ENCODE measurements at places on chromosomes 1 and 21.

- DNase-seq = no peak
Measured at GRCh38 chr1:230679192-230679591, 34.7 kb downstream of the AGT start.

GRCh38 chr1:90386899-90387720 is 330.0 kb downstream of the BARHL2 start:
- no peak for DNase-seq

GRCh38 chr1:107934578-107934977 is 30.4 kb downstream of the VAV3 start:
- no peak for DNase-seq

- DNase-seq = no peak
Measured at GRCh38 chr1:79551321-79551720, 544.8 kb upstream of the ADGRL4 start.

- no peak for DNase-seq
Measured at GRCh38 chr1:240719953-240720700, 108.2 kb upstream of the GREM2 start.

DNA sequence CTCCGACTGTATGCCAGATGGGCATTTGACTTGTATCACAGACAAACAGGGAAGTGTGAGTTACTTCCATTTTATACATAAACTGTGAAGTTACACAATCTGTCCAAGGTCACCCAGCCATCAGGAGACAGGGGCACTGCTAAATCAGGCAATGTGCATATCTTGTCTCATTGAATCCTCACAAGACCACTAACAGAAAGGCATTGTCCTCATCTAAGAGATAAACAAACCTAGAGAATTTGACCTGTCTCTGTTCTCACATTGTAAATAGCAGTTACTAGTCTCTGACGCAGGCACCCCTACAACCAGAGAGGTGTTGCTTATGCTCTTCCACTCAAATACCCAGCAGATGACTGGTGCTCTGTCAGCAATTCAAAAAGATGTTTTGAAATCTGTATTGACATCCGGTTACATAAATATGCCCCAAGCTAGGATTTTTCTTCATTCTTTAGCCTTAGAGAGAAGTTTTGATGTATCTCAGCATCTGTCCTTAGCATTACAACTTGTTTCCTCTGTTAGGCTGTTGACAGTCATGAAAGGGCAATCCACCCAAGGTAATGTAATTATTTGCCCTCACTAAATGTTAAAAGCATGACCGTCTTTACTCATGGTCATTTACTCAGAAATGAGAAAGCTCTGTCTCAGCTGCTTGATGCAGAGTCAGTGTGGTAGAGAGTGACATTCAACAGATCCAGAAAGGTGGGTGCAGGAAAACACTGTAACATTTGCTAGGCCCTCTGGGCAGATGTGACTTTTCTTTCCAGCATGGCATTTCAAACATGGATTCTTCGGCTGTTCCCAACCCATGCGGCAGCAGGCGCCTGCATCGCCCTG is 51.9 kb upstream of the ZNF326 start:
- no peak for DNase-seq

GRCh38 chr21:26365849-26366248 is 195.3 kb upstream of the APP start:
- no peak for DNase-seq

DNA sequence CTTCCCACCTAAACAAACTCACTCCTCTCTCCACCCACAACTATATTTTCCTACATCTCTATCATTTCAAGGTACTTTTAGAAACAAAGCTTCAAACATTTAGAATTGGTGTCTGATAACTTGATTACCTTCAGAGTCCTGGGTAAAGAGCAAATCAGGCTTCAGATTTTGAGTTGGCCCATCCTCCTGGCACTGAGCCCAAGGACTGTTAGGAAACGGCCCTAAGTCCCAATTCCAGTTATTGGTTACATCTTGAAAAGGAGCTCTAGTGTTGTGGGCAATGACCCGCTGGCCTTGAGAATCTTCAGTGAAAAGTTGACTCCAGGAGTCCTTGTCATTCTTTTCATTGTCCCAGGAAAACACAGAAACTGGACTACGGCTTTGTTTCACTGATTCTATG is 15.1 kb downstream of the MTFR1L start:
- DNase-seq = no peak

DNA sequence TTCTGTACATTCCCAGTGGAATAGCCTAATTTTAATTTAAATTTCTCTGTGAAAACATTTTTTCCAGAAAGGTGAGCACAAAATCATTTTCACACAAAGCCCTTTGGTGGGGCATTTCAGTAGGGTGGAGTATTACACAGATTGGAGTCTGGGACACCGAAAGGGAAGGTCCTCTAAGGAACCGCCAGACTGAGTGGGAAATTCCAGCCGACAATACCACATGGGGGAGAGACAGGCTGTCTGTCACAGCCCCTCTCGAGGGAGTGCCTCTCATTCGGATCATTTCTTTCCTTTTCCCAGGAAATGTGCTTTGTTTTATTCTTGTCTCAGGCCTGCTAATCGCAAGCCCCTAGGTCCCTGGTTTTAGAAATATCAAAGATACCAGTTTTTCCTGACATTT is 150.6 kb upstream of the HOOK1 start:
- no peak for DNase-seq

DNA sequence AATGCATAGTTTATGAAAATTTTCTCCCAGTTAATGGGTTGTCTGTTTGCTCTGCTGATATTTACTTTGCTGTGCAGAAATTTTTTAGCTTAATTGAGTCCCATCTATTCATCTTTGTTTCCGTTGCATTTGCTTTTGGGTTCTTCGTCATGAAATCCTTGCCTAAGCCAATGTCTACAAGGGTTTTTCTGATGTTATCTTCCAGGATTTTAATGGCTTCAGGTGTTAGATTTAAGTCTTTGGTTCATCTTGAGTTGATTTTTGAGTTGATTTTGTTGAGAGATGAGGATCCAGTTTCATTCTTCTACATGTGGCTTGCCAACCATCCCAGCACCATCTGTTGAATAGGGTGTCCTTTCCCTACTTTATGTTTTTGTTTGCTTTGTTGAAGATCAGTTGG is 85.2 kb downstream of the DRAM2 start:
- no peak for DNase-seq

GRCh38 chr1:167225920-167226319 is 5.2 kb downstream of the POU2F1 start:
- DNase-seq = no peak

DNA sequence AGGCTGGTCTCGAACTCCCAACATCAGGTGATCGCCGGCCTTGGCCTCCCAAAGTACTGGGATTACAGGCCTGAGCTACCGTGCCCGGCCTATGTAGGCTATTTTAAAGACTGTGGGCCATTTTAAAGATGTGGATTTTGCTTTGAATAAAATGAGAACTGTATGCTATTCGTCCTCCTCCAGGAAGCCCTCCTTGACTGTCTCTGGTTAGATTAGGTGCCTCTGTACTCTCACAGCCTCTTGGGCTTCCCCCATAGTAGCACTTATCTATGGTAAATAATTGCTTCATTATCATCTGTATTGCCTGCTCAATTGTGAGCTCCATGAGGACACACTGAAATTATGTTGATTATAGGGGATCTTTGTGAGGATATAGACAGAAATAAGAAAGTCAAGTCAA is 20.5 kb upstream of the ERI3 start:
- DNase-seq = no peak

- DNase-seq = no peak
Measured at GRCh38 chr1:180519846-180520245, 17.5 kb upstream of the ACBD6 start.

DNA sequence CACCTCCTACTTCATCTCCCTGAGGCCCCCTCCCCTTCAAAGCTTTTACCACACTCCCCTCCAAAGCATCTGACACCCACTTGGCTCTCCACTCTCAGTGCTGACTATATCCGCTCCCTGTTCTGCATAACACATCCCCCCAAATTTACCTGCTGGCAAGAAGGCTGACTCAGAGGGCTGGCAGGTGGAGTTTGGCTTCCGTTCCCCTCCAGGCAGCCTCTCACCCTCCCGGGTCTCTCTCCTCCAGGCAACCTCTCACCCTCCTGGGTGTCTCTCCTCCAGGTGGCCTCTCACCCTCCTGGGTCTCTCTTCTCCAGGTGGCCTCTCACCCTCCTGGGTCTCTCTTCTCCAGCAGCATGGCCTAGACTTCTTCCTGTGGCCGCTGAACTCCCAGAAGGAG is 562.1 kb downstream of the NPHP4 start:
- DNase-seq = no peak

DNA sequence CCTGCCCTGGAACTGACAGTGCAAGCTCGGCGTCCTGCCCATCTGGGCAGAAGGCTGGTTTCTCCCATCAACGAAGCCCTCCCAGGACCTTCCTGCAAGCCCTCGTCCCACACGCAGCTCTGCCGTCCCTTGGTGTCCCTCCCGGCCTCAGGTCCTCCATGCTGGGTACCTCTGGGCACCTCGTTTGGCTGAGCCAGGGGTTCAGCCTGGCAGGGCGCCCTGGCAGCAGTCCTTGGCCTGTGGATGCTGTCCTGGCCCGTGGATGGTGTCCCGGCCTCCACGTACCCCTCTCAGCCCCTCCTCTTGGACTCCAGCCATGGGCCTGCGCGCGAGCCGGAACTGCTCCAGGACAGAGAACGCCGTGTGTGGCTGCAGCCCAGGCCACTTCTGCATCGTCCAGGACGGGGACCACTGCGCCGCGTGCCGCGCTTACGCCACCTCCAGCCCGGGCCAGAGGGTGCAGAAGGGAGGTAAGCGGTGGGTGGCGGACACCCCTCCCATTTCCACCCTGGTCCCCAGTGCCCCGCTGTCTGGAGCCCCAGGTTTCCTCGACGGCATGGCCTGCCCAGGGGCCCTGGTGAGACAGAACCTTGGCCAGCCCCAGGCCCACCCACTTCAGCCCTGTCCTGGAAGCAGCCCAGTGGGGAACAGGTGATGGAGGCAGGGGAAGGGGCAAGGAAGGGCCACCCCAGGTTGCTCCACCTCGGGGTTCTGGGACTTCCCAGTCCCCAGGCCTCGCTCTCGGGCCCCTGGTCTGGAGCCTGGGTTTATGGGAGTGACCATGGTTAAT is 3.5 kb downstream of the TNFRSF14 start:
- DNase-seq = no peak

DNA sequence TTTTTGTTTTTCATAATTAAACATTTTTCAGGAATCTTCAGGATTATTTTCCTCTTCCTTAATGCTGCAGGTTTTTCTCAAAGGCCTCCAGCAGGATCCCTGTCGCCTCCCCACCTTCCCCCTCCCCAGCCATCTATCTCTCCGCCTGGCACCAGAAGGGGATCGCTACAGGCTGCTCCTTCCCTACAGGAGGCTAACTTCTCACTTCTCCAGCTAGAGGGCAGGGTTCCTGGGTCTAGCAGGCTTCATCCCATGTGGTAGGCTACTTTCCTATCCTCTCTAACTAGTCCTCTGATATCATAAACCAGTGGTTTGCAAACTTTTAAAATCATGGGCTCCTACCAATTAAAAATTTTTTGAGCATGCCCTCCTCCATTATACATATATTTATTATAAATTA is 104.1 kb downstream of the KCNN3 start:
- no peak for DNase-seq

GRCh38 chr21:14243874-14244273 is 27.9 kb downstream of the RBM11 start:
- DNase-seq = no peak

DNA sequence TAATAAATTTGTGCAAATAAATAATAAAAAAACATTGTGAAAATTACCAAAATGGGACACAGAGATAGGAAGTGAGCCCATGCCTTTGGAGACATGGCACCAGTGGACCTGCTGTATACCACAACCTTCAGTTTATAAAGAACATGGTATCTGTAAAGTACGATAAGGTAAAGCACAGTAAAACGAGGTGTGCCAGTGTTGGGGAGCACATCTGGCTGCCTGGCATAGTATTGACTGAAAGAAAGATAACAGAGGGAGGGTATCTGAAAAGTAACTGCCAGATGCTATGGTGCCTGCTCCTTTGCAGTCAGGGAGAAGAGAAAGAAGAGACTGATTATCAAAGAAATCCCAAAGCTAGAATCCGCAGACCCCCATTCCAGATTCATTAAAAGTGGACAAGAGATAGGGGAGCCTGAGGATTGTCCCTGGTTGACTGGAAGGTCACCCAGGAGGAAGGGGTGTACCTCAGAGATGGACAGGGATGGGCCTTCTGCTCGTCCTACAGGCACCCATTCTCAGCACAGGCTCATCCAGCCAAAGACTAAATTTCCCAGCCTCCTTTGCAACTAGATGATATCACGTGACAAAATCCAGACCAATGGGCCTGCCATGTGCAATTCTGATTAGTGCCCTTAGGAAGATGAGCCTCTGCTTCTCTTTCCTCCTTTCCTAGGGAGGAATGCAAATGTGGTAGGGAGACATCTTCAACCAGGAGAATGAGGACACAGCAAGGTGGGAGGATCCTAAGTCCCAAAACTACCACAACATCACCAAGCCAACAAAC is 12.9 kb upstream of the ETS2 start:
- DNase-seq = no peak

GRCh38 chr1:190679044-190679443 is 201.4 kb upstream of the BRINP3 start:
- no peak for DNase-seq

DNA sequence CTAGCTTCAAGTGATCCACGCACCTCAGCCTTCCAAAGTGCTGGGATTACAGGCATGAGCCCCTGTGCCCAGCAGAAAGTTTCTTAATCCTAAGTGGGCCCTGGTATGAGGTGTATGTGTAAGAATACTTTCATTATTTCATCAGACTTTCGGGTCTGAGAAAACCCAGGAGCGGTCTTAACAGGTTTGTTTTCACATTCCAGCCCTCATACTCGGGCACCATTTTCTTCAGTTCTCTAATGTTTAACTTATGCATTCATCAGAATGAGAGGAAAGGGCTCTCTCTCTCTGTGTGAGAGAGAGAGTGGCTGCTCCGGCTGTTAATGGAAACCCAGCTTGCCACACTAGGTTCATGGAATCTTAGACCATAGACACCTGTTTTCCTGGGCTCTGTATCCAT is 4.2 kb upstream of the PADI1 start:
- DNase-seq = no peak

Measured in mesothelial cell of epicardium (in vitro differentiated cells).